ENCODE measurements at places on chromosomes 16 and 17.

- no peak for DNase-seq
Observed at GRCh38 chr17:2181897-2182448, 121.6 kb downstream of the SMG6 start.

DNA sequence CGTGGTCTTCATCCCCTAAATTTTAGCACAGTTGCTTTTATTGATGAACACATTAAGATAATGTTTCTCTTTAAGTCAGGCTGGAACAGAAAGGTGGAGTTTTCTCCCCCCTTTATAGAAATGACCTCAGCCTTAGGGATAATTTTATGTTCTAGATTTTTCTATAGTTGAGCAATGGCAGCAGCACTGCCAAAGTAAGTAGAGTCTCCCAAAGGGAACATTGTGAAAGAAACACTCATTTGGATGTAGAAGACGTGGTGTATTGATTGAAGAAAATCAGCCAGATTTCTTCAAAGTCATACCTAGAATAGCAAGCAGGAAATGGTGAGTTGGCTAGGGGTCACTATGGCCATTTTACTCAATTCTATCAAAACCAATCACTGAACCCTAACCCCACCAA, 122.5 kb downstream of the DNAH9 start:
- DNase-seq, result no peak

DNA sequence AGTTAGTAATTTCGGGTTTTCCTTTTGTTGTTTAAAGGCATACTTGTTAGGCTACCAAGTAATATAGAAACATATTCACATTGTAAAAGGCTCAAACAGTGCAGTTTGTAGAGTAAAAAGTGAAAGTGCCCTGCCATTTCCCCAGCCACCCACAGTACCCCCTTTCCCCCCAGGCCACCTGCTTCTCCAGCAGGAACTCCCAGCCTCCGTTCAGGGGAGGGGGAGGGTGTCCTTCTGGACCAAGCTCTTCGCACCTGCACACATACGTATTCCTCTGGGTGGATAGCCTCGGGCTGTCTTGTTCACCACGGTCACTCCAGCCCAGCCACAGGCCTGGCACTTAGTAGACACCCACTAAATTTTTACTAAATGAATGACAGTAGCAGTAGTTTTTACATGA, 144.5 kb downstream of the CLEC16A start:
- no peak for DNase-seq

DNA sequence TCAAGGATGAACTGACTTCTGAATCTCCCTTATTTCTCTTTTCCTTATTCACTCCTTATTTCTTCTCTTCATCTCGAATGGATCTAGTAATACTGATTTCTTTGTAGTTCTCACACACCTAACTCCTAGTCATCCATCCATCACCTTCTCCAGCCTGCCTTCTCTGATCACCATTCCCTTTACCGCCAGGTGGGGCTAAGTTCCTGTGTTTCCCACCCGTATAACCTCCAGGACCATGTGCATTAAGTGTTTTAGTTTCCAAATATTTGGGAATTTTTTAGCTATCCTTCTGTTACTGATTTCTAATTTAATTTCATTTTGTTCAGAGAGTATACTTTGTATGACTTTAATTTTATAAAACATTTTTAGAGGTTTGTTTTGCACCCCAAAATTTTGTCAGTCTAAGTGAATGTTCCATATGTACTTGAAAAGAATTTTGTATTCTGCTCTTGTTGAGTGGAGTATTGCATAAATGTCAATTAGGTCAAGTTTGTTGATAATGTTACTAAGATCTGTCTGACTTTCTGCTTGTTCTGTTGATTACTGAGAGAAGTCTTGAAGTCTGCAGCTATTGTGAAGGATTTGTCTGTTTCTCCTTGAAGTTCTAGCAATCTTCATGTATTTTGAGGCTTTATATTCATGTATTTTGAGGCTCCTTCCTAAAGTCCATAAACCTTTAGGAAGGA, 8.8 kb downstream of the BPTF start:
- no peak for DNase-seq

DNA sequence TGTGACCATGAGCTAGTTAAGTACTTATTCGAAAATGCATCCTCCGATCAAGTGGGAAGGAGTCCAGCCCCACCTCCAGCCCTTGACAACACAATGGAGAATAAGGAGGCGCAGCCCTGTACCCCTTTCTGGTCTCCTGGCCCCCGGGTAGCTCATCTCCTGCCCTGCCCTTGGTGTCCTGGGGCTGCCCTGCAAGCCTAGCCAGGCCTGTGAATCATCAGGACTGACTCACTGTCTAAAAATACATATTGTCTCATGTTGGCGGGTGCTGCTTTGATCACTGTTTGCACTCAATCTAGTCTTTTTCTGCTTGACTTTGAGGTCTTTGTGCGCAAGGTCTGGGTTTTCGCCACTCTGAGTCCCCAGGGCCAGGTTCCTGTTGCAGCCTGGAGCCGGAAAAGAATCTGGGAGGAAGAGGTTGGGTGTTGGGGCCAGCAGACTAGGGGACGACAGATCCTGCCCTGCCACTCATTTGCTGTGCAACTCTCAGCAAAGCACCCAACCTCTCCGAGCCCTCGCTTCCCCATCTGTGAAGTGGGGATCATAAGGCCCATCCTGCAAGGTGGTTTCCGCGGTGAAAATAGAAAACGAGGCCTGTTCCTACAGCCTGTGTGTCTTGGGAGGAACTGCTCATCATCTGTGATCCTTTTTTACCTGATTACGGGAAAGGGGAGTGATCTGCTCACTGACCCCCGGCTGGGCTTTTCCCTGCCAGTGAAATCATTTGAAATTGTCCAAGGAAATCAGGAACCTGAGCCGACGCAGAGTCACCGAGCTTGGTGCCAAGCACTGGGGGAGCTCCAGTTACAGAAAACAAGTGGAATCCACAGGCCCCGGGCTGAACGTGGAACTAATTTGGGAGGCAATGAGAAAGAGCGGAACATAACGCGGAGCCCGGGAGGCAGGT, 230.4 kb downstream of the PARN start:
- DNase-seq, result no peak

DNA sequence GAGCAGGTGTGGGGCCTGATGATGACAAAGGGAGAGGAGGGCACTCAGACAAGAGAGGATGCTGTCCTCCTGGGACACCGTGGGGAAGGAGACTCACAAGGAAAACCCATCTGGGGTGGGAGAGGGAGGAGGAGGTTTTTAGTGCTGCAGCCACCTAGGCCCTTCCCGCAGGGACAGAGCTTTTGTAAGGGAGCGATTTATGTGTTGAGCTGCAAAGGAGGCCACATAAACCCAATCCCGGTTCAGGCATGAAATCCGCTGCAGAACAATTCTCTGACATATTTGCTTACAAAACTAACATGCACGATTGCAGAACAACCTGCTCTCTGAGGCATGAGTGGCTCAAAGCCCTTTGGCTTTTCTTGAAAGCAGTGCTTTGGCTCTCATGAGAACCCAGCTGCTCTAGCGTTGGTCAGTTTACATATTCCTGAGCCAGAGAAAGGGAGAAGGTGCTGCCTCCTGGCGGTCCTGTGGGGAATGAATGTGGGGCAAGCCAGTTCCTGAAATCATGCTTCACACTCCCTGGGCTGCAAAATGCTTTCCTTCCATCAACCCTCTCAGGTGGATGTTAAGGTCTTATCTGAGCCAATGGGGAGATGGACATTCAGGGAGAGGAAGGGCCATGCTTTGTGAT, 122.4 kb upstream of the NLRP1 start:
- DNase-seq, result peak; percentile 63

DNA sequence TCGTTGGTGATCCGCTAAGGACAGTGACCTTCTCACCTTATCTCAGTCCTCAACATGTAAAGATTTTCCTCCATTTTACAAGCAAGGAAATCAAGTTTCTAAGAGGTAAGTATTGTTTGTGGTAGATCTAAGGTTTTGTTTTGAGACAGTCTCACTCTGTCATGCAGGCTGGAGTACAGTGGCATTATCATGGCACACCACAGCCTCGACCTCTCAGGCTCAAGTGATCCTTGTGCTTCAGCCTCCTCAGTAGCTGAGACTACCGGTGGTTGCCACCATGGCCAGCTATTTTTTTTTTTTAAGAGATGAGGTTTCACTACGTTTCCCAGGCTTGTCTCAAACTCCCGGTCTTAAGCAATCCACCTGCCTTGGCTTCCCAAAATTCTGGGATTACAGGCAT, 34.9 kb downstream of the PRKCA start:
- DNase-seq, result peak; percentile 24

DNA sequence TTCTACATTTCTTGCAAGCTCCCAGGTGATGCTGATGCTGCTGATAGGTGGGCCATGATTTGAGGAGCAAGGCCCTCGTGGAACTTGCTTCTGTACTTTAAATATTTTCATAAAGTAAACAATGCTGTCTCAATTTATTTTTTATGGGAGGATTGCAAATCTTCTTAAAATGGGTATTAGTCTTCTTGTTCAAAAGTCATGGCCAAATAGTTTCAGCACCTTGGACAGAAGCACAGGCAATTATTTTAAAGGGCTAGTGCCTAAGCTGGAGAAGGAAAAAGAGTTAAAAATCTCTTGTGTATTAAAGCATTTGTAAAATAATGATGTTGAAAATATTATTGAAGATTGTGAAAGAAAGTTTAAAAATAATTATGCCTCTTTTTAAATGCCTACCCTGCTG, 50.5 kb downstream of the GPR139 start:
- DNase-seq, result peak; percentile 4

DNA sequence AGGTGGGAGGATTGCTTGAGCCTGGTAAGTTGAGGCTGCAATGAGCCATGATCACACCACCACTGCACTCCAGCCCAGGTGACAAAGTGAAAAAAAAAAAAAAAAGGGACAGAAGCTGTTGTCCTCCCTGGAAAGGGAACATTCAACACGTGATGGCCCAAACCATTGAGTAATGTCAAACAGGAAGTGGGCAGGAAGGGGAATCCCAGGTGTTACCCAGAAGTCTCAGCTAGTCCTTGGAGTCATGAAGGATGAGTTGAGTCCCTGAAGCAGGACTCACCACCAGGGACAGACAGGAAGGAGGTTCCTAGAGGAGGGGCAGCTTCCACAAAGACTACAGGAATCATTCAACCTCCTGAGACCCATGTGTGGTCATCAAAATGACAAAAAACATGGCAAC, 19.8 kb upstream of the CMIP start:
- DNase-seq, result peak; percentile 66

GRCh38 chr16:81181013-81181720, 57.3 kb upstream of the BCO1 start:
- no peak for DNase-seq

- no peak for DNase-seq
Observed at GRCh38 chr16:85098565-85098964, 13.7 kb downstream of the CIBAR2 start.

GRCh38 chr16:67571981-67572431, 9.7 kb downstream of the CTCF start:
- no peak for DNase-seq

GRCh38 chr16:2005646-2006045, 4.0 kb downstream of the ZNF598 start:
- no peak for DNase-seq

DNA sequence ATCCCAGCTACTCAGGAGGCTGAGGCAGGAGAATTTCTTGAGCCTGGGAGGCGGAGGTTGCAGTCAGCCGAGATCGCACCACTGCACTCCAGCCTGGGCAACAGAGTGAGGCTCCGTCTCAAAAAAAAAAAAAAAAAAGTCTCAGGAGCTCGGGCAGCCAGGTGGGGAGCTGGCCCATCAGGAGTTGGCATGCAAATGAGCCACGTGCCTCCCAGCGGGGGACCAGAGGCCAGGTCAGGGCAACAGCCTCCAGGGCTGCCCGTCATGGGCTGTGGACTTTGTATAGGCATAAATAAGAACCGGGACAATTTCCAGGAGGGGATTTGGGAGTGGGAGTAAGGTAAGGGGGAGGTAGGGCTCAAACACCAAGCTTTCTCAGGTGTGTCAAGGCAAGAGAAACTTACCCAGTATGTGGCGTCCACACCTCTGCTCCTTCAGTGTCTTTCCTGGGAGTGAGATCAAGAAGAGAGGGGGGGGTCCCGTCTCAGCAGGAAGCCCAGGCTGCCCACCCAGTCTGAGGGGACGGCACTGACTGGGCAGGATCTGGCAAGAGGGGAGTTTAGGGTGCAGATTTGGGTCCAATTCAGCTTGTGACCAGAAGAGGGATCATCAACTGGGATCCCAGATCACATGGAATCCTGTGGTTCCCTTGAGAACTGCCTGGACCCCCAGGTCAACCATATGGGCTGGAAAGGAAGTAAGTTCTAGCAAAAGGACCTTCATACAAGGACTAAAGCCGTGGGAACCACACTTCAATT, 22.3 kb upstream of the G6PC1 start:
- DNase-seq, result no peak

- DNase-seq, result no peak
Observed at GRCh38 chr16:68592466-68593337, 52.4 kb upstream of the CDH3 start.

GRCh38 chr16:25838724-25839186, 147.0 kb downstream of the HS3ST4 start:
- DNase-seq, result peak; percentile 58

GRCh38 chr16:87559945-87560344, 42.4 kb upstream of the JPH3 start:
- DNase-seq, result no peak

GRCh38 chr16:11396241-11397048, 51.2 kb downstream of the RMI2 start:
- DNase-seq, result peak; percentile 79

- DNase-seq, result no peak
Observed at GRCh38 chr16:48438414-48438813, 53.2 kb upstream of the SIAH1 start.

- DNase-seq, result no peak
Observed at GRCh38 chr16:46591257-46591656, 29.9 kb downstream of the SHCBP1 start.

GRCh38 chr16:67946966-67947558, 3.1 kb upstream of the LCAT start:
- no peak for DNase-seq

- DNase-seq, result no peak
Observed at GRCh38 chr16:76484020-76484419, 206.8 kb downstream of the CNTNAP4 start.

DNA sequence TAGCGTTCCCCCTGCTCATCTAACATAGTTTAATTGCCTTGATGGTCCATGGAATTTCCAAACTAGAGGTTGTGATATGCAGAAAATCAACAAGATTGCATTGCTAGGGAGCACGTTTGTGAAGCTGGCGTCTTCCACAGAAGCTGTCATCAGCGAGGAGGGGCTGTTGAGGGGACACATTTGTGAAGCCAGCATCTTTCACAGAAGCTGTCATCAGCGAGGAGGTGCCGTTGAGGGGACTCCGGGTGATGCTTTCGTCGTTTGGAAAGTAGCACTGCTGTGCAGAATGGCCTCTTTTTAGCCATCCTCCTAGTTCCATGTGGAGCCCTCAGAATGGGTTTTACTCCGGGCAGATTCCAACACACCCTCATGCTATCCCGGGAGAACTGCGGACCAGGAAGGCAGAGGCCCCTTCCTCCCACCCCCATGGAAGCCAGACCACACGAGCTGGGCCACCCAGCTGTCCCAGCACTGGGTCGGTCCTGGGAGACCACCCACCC, 119.6 kb upstream of the CHMP6 start:
- DNase-seq, result no peak

- DNase-seq, result no peak
Observed at GRCh38 chr16:82855471-82855870, 228.7 kb downstream of the CDH13 start.

- DNase-seq, result no peak
Observed at GRCh38 chr17:21459536-21459935, 83.4 kb downstream of the KCNJ12 start.

Data from activated CD4-positive, alpha-beta T cell treated with anti-CD3 and anti-CD28 coated beads, Interleukin-2, Interleukin-6, amounts not matched to agents 100 ng/mL and 50 ng/mL, durations not matched to agents 16 hours and 8 hours (primary cell).